ENCODE measurements at places on chromosomes 1 and 21.

DNA sequence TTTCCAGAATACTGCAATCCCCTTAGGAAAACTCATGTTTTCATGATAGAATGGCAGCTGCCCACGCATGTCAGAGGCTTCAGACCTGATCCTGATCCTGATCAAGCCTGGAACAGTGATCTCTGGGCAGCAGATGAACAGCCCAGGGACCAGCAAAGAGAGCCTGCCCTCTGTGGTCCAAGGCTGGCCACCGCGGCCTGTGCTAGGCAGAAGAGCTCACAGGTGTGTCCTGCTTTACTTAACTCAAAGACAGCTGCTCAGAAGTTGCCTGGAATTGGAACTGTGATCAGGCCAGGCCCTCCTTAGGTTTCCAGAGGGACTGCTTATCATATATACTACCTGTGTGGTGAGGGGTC lies 21.2 kb upstream of the BCAR3 start:
- DNase-seq = no peak

- no peak for DNase-seq
These were observed 25.7 kb downstream of the KCNK1 start for GRCh38 chr1:233639611-233640010.

DNA sequence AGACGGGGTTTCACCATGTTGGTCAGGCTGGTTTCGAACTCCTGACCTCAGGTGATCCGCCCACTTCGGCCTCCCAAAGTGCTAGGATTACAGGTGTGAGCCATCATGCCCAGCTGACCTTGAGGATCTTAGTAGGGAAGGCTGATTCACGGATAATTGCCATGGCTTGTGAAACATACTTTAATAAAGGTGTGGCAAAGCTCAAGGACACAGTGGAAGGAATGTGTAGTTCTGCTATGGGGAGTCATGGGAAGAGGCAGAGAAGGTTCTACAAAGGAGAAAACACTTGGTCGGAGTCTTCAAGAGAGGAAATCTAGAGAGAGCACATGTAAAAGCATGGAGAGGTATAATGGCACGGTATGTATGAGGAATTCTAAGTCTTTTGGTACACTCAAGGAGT lies 12.7 kb upstream of the PTCH2 start:
- DNase-seq = no peak

DNA sequence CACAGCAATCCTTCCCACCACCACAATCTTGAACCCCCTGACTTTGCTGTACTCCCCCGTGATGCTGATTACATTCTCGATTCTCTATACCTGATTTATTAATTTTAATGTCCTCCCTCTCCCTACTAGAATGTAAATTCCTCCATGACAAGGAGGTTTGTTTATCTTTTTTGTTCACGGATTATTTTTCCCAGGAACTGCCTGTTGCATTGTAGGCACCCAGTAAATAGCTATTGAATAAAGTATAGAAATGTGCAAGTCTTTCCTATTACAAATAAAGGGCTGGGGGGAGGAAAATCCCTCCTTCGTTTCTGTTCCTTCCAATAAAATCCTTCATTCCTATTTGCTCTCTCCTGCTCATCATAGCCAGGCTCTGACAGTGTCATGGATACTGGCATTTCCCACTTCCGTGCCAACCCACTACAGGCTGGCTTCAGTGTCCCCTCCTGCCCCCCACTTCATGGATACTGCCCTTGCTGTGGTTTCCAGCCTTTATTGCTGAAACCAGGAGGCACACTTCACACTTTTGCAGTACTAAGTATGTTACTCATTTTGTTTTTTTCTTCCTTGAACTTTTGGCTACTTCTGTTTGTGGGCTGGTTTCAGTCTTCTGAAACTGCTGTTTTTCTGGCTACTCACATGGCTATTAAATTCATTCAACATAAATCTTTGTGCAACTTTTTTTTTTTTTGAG lies 7.5 kb downstream of the KIF1B start:
- no peak for DNase-seq
